Stimulated activated CD4-positive, alpha-beta T cell treated with anti-CD3 and anti-CD28 coated beads, Interleukin-1b, Interleukin-23, amount 100 ng/mL, for 1 hour (primary cell): ENCODE measurements at places on chromosomes 6 and 20.

- no peak for DNase-seq
Observed at GRCh38 chr6:104729433-104729832, 130.3 kb downstream of the HACE1 start.

- no peak for DNase-seq
Observed at GRCh38 chr20:35511814-35512420, 17.5 kb downstream of the C20orf173 start.

DNA sequence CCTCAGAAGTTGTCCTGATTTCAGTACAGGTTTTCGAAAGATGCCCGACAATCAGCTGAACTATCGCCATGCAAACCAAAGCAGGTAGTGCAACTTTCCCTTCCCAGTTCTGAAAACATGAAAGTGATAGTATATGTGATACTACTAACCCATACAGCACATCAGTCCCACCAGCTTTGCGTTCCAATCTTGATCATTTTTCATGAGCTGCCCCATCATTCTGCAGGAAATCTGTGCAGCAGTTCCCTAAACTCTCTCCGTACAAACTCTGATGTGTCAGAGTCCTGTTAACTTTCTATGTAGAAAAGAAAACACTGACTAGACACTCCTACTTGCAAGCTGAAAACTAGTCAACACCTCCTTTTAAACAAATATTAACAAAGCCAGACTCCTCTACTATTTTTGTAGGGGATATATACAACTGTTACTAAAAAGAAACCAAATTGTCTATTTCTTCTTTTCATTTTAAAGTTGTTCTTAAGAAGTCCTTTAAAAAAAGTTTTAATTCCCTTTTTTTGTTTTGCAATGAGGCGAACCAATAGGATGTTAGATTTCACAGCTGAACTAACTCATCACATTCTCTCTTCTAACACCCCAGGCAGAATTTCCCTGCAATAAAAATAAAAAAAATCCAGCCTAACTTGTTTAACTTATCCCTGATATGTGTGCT lies 99.6 kb upstream of the DST start:
- DNase-seq, result no peak

GRCh38 chr6:46491628-46492547 lies 639 bp upstream of the RCAN2 start:
- no peak for DNase-seq

GRCh38 chr6:84892671-84893070 lies 128.3 kb upstream of the TBX18 start:
- no peak for DNase-seq
